Body of pancreas (tissue), 4 donors: ENCODE measurements at places on chromosomes 1 and 21.

DNA sequence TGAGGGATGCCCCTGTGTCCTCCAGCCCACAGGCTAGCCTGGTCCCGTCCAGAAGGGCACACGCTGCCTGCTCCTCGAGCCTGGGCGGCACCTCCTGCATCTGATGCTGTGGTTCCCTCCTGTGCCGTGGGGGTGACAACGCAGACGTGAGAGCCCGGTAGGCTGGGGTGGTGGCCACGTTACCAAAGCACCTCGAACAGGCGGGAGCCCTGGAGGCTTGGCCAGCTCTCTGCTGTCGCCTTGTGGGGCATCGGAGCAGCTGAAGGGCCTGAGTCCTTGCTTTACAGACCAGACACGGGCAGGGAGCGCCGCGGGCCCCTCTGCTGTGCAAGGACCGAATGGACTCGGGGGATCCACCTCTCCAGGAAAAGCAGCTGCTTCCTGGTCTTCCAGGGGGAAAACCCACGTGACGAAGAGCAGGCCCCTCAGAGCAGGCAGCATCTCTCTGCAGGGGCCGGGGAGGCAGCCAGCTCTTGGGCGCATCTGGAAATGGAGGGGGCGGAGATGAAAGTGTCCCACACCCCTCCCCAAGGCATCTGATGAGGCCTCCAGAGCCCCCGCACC lies 133.3 kb downstream of the NPHP4 start:
- DNase-seq = no peak

DNA sequence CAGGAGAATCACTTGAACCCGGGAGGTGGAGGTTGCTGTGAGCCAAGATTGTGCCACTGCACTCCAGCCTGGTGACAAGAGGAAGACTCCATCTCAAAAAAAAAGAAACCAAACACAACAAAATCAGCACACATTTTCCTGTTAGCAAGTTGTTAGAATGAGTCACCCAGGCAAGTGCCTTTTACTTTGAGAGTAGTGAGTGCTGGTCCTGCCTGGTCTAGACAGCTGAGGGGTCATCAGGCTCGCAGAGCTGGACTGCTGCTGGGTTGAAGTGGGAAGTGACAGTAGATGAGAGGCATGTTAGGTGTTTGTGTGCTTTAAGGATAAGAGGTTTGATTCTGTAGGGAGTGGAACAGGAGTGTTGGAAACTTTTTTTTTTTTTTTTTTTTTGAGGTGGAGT lies 31.9 kb downstream of the GNPAT start:
- no peak for DNase-seq

DNA sequence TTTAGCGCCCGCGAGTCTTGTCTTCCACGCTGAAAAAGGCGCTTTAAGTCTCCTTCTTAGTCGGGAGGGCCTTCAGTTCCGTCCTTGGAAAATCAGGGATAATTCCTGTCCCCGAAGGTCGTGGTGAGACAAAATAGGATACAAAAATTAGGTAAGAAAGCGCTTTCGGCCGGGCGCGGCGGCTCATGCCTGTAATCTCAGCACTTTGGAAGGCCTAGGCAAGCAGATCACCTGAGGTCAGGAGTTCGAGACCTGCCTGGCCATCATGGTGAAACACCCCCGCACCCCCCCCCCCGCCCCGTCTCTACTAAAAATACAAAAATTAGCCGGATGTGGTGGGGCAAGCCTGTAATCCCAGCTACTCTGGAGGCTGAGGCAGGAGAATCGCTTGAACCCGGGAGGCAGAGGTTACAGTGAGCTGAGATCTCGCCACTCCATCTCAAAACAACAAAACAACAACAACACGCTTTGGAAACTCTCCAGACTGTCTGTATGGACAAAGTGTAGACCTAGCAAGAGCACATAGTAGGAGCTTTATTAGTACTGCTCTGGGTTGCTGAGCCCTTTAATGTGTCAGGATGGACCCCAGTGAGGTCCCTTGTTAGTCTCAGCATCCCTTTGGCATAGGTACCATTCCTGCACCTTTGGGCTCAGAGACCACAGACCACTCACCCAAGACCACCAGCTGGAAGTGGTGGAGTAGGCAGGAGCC lies 790 bp upstream of the TMEM54 start:
- no peak for DNase-seq

- DNase-seq = no peak
Observed at GRCh38 chr1:175220853-175221556, 28.4 kb upstream of the KIAA0040 start.

DNA sequence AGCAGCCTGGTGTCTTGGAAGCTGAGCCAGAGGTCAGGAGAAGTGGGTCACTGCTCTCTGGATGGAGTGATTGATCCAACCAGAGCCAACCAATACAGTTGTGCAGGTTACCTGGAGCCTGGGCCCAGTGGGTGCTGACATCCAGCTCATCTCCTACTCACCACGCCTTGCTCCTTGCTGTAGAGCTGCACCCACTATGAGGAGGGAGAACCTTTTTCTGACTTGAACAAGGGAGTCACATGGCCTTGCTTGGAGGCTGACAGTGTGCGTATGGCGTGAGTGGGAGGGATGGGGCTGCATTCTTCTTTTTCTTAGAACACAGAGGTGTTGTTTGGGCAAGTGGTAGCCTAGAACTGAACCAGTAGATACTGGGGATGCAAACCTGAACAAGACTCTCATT lies 201.1 kb upstream of the LMO4 start:
- DNase-seq = no peak

DNA sequence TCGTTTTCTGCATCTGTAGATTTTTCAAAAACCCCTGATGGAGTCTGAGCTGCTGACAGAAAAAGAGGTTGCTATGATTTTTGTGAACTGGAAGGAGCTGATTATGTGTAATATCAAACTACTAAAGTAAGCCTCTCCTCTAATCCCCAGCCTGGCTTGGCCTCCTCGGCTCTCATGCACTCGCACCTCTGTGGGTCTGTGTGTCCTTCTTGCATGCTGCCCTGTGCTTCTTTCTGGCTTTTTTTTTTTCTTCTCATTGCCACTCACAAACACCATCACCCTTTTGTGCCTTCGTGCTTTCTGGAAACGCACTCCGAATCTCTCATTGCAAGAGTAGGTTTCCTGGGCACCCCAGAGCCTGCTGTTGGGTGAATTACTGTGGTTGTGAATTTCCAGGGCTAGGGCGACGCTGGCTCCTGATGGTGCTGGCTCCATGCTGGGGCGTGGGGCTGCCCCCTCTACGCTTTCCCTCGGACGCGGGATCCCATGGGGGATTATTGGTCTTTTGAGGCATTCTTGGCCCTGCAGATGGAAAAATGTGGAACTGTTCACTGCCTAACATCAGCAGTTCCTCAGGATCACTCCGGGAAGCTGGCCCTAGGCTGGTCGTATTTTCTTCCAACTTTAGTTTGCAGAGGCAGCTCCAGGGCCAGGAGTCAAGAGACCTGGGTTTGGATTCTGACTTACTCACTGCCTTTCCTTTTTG lies 56.8 kb downstream of the ATP5PO start:
- DNase-seq = no peak

DNA sequence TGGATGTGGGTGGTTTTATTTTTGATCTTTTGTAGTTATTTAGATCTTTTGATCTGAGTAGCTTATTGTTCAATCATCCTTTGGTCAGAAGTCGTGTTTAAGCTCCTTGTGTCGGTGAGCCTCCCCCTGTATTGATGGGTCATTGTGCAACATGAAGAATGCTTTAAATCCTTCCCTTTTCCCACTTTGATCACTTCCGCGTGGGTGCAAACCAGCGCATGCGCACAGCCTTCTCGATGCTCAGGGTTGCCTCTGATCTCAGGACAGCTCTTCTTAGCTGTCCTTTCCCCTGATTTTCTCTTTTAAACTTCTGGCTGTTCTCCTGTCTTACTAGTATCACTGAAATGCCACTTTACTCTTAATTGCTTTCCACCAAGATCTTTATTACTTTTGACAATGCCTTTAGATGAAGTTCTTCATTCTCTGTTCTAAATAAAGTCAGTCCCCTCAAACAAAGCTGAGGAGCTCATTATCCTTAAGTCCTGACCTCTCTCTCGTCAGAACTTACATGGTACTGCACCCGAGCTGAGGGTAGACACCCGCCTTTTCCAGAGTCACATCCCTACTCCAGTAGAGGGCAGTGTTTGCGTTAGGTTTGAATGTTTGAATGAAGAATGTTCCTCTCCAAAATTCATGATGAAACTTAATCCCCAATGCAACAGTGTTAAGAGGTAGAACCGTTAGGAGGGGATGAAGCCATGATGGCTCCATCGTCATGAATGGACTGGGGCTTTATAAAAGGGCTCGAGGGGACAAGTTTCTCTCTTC lies 547.9 kb upstream of the TMPRSS15 start:
- no peak for DNase-seq
